H1 (cell line): ENCODE measurements at places on chromosomes 12 and 14.

GRCh38 chr12:47074757-47075156 is 4.7 kb upstream of the PCED1B start:
- H3K27me3 ChIP-seq = peaks cover 16% of the 10 kb centered on the region; the same call in 1 of the 2 replicates
- H3K36me3 ChIP-seq = no peaks in the 10 kb centered on the region
- no peak overlapping the region for H3K27ac ChIP-seq
- DNase-seq = no peak
- no peaks in the 10 kb centered on the region for H3K4me1 ChIP-seq

DNA sequence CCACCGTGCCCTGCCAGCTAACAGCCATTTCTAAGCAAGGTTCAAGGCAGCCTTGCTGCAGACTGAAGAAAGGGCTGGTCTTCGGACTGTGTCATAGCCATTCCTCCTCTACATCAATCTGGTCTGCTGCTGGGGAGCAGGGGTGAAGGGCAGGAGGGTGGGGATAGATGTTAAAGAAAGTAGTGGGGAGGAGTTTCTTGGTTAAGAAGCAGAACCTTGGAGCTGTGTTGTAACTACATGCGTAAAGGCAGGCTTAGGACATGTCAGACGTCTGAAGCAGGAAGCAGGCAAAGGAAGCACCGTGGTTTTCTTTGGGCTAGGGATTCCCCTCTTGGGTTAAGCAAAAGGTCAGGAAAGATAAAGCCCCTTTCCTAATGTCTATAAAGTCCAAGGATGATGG is 18.1 kb upstream of the NEK9 start:
- H3K4me3 ChIP-seq = no peak overlapping the region
- H3K4me1 ChIP-seq = no peaks in the 10 kb centered on the region
- no peaks in the 10 kb centered on the region for H3K27me3 ChIP-seq

DNA sequence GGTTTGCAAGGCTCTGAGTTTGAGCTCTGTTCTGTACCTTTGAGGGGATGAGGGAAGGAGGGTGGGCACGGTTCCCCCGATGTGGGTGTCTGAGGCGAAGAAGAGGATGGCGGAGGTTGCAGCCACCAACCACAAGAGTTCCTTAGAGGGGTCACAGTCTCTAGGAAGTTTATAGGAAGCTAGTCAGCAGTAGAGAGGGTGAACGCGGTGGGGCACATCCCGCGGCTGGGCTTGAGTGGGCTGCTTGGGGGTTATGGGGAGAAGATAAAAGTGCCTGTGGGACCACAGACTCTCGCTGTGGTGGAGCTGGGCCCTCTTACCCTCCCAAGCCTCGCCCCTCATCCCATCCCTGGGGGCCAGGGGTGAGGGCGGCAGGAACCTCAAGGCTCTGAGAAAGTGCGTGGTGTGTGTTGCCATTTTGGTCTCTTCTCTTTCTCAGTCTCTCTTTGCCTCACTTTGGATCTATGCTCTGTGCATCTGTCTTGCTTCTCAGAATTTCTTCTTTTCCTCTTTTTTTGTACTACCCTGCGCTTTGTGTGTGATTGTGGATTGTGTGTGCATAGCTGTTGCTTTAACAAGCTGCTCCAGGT is 2.7 kb downstream of the CD4 start:
- no peaks in the 10 kb centered on the region for H3K27me3 ChIP-seq
- no peaks in the 10 kb centered on the region for H3K36me3 ChIP-seq
- H3K27ac ChIP-seq = no peak overlapping the region
- H3K4me1 ChIP-seq = peaks cover 1% of the 10 kb centered on the region; the same call in 1 of the 2 replicates
- H3K4me3 ChIP-seq = no peak overlapping the region

- no peak overlapping the region for H3K4me3 ChIP-seq
- H3K4me1 ChIP-seq = no peaks in the 10 kb centered on the region
- H3K27ac ChIP-seq = no peak overlapping the region
- no peak for DNase-seq
- H3K36me3 ChIP-seq = no peaks in the 10 kb centered on the region
Measured at GRCh38 chr12:31783996-31784645, 55.3 kb upstream of the AMN1 start.

DNA sequence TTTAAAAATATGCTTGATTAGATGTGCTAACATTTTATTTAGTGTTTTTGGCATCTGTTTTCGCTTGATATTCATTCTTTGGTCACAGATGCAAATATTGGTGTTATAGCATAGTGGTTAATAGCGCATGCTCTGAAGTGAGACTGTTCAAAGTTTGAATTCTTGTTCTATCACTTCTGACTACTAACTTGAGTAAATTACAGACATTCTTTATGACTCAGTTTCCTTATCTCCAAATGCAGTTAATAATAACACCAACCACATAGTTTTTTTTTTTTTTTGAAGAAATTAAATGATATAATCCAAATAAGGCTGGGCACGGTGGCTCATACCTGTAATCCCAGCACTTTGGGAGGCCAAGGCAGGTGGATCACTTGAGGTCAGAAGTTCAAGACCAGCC is 81.0 kb downstream of the TMX1 start:
- H3K27me3 ChIP-seq = no peaks in the 10 kb centered on the region
- no peaks in the 10 kb centered on the region for H3K4me1 ChIP-seq
- H3K4me3 ChIP-seq = no peak overlapping the region
- H3K27ac ChIP-seq = no peak overlapping the region

DNA sequence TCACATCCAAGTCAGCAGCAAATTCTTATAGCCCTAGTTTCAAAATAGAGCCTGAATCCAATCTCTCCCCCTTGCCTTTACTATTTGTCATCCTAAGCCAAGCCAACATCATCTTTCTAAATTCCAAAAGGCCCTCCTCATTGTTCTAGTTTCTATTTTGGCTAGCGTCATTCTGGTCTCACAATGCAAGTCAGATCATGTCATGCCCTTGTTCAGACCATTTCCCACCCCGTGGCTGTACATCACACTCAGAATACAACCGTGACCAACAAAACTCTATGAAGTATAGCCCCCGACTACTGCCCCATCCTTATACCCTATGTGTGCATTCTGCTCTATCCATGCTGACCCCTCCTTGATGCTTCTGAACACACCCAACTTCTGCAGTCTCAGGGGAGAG is 12.3 kb upstream of the GNG2 start:
- H3K27ac ChIP-seq = no peak overlapping the region; the same call in 1 of the 2 replicates
- H3K4me3 ChIP-seq = no peak overlapping the region
- no peak for DNase-seq
- peaks cover 14% of the 10 kb centered on the region for H3K4me1 ChIP-seq
- H3K27me3 ChIP-seq = no peaks in the 10 kb centered on the region
- no peaks in the 10 kb centered on the region for H3K36me3 ChIP-seq

GRCh38 chr12:54032627-54033100 is at the start of gene HOXC5:
TSS of gene HOXC5 (plus strand) at chr12:54033050. CDS start at chr12:54033123, 73 bp downstream.
- no peaks in the 10 kb centered on the region for H3K36me3 ChIP-seq
- H3K4me1 ChIP-seq = peaks cover 4% of the 10 kb centered on the region; the same call in 1 of the 2 replicates
- peak; percentile 93 for DNase-seq
- H3K4me3 ChIP-seq = no peak within 1 kb of the TSS

- H3K4me1 ChIP-seq = no peaks in the 10 kb centered on the region
- no peak for DNase-seq
- no peaks in the 10 kb centered on the region for H3K27me3 ChIP-seq
- H3K27ac ChIP-seq = no peak overlapping the region
- no peaks in the 10 kb centered on the region for H3K36me3 ChIP-seq
- no peak overlapping the region for H3K4me3 ChIP-seq
Measured at GRCh38 chr14:105074601-105075053, 9.4 kb upstream of the GPR132 start.

DNA sequence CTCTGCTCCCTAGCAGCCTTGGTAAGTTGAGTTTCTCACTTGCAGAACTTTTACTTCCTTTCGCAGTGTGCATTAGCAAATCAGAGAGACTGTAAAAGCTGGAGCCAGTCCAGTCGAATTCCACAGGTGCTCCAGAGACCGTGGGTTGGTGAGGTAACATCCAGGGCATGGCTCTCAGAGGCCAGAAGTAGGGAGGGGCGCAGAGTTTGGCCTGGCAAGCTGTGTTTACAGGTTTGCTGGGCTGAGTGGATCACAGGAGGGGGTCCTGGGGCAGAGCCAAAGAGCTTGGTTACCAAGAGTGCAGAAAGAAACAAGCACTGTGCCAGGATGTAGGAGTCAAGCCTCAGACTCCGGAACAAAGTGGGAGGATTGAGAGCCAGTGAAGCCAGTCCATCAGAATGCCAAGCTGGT is 10.2 kb upstream of the BHLHE41 start:
- DNase-seq = no peak
- no peaks in the 10 kb centered on the region for H3K27me3 ChIP-seq
- H3K27ac ChIP-seq = no peak overlapping the region
- peaks cover 2% of the 10 kb centered on the region; the same call in 1 of the 2 replicates for H3K4me1 ChIP-seq
- no peak overlapping the region for H3K4me3 ChIP-seq

- no peak overlapping the region for H3K27ac ChIP-seq
- peaks cover 10% of the 10 kb centered on the region for H3K4me1 ChIP-seq
- peaks cover 10% of the 10 kb centered on the region for H3K36me3 ChIP-seq
- no peaks in the 10 kb centered on the region for H3K27me3 ChIP-seq
- DNase-seq = no peak
Measured at GRCh38 chr12:106080041-106080790, 58.5 kb downstream of the NUAK1 start.

GRCh38 chr12:88623777-88624548 is 43.7 kb upstream of the KITLG start:
- H3K27ac ChIP-seq = no peak overlapping the region
- DNase-seq = no peak
- no peak overlapping the region for H3K4me3 ChIP-seq

DNA sequence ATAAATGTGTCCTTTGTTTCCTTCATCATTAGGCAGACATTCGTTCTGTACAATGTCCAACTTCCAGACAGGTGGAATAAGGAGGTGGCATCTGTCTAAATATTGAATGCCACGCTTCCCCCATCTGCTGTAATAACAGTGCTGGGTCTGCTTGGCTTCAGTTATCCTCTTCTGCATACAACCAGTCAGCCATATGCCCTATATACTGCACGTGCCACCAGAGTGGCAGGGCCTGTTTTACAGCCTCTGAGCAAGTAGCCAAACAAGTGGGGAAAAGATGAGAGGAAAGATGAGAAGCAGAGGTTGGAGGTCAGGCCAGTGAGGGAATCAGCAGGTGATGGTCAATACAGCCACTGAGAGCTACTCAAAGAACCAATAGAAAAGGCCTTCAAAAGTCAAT is 55.4 kb downstream of the OTX2 start:
- peaks cover 10% of the 10 kb centered on the region for H3K4me1 ChIP-seq
- no peak for DNase-seq
- no peaks in the 10 kb centered on the region for H3K36me3 ChIP-seq
- H3K27ac ChIP-seq = no peak overlapping the region

GRCh38 chr14:52275372-52275771 is 7.9 kb downstream of the PTGDR start:
- H3K4me1 ChIP-seq = peaks cover 4% of the 10 kb centered on the region
- DNase-seq = no peak
- H3K36me3 ChIP-seq = no peaks in the 10 kb centered on the region

- no peak for DNase-seq
- H3K4me1 ChIP-seq = no peaks in the 10 kb centered on the region
- no peak overlapping the region for H3K4me3 ChIP-seq
- H3K27me3 ChIP-seq = no peaks in the 10 kb centered on the region
- no peak overlapping the region for H3K27ac ChIP-seq
Measured at GRCh38 chr14:79608446-79608845, 602.9 kb downstream of the DIO2 start.

DNA sequence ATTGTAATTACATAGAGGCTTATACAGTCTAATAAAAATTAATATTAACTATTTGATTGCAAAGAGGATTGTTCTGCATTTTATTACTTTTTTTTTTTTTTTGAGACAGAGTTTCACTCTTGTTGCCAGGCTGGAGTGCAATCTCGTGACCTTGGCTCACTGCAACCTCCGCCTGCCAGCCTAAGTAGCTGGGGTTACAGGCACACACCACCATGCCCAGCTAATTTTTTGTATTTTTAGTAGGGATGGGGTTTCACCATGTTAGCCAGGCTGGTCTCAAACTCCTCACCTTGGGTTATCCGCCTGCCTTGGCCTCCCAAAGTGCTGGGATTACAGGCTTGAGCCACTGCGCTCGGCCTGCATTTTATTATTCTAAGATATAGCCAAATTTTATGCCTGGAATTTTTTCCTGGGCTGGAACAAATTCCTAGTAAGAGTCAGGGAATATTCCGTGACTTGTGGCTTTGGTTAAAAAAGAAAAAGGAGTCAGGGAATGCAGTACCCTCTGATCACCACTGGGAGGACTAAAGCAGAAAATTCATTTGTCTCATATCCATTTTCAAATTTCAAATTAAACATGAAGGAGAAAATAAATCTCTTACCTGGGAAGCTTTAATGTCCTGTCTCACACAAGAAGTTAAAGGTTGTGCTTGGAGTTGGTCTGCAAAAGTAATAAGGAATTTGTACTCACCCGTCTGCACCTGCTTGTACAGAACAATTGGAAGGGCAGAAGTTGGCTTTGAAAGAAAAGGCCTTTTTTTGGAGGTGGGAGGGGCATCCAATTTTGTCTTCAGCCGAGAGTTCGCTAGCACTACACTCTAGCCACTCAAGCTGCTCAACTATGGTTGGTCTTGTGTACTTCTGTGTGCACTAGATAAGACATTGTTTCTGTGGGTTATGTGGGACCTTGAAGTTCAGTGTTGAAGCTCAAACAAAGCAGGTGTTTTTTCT is 8.7 kb downstream of the MARK3 start:
- no peaks in the 10 kb centered on the region for H3K36me3 ChIP-seq
- H3K27me3 ChIP-seq = no peaks in the 10 kb centered on the region
- no peaks in the 10 kb centered on the region for H3K4me1 ChIP-seq
- no peak for DNase-seq
- H3K27ac ChIP-seq = no peak overlapping the region

DNA sequence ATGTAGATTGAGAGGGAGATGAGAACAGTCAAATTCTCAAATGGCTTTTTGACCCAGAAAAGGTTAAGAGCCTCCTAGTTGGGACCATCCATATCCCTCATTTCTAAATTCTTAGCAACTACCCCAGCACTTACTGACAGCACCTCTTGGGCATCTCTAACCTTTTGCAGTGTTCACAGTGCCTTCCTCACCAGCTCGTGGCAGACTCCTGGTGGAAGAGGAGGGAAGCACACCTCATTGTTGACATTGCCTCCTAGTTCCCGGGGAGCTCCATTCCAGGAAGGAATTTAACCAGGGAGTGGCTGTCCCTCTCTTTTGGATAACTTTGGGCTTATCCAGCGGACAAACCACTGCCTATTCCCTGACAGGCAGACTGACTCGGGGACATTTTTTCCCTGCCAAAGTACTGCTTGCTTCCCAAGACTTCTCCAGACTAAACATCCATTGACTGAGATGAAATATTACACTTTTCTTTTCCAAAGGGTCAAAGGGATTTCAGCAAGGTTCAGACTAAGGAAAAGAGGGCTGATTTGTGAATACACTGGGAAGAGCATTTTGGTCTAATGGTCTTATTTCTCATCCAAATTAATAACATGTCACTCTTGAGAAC is 9.0 kb upstream of the OR6J1 start:
- H3K4me3 ChIP-seq = no peak overlapping the region
- H3K4me1 ChIP-seq = no peaks in the 10 kb centered on the region
- H3K36me3 ChIP-seq = no peaks in the 10 kb centered on the region
- H3K27ac ChIP-seq = no peak overlapping the region

GRCh38 chr12:93319523-93320050 is 58.1 kb upstream of the NUDT4 start:
- H3K4me1 ChIP-seq = no peaks in the 10 kb centered on the region
- no peak overlapping the region for H3K27ac ChIP-seq
- H3K27me3 ChIP-seq = no peaks in the 10 kb centered on the region
- H3K4me3 ChIP-seq = no peak overlapping the region
- no peaks in the 10 kb centered on the region for H3K36me3 ChIP-seq
